Colonic mucosa (tissue), 4 donors: ENCODE measurements at places on chromosomes 7 and 10.
A peak's percentile ranks its signal among the peaks of the same experiment; 100 is the strongest.

DNA sequence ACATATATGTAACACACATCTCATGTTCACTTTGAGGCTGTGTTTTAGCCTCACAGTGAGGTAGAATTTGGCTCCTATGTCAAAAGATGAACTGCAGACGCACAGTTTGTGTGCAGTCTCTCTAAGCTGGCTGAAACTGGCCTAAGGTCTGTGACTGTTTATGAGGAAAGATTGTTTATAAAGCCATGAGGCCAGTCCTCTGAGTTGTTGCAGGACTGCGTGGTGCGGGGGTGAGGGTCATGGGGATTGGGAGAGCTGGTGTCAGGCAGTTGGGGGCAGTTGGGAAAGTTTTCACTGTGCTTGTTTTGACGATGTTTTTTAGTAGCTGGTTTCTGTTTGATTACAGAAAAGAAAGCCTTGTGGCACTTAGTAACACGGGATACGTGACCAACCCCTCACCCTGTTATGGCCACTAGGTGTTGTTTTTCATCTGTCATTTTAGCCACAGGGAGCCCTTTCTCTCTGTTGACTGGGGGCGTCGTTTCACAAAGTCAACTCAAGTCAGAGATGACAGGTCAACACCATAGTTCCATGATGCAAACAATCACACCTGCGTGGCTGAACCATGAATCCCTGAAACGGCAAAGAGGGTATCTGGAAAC lies 310.9 kb downstream of the CCDC3 start:
- no peak overlapping the region for H3K27ac ChIP-seq
- no peaks in the 10 kb centered on the region for H3K4me1 ChIP-seq
- H3K4me3 ChIP-seq, result no peak overlapping the region
- no peaks in the 10 kb centered on the region for H3K27me3 ChIP-seq

DNA sequence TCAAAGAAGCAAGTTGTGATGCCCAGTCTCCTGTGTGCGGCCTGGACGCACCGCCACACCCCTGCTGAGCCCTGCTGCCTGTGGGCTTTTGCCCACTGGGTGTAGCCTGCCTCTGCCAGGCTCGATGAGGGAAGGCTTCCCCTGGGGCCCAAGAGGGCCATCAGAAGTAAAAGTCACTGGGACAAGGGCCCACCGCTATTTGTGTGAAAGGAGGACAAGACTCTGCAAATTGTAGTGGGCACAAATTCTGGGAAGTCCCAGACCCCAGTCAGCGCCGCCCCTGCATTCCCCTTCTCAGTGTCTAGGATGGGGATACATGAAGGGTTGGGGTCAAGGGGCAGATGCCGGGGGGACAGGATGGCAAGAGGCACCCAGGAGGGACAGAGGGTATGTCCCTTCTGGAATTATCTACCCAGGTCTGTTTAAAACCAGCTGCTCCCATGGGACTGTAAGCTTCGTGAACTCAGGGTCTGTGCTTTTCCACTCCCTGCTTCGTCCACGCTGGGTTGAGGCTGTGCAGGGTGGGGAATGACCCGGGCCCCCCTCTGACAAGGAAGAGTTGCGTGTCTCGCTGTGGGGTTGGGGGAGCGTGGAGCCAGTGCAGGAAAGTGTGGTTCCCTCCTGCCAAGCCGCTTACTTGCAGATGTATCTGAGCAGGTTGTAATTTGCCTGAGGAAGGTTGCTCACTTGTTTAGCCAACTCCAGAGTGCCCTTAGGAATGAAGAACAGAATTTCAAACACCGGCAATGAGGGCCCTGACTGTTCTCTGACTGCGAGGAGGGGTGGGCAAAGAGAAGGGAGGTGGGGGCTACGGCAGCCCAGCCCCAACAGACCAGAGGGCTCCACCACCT lies 147.2 kb downstream of the MAPK8 start:
- H3K4me3 ChIP-seq, result no peak overlapping the region
- no peaks in the 10 kb centered on the region for H3K36me3 ChIP-seq
- H3K4me1 ChIP-seq, result no peaks in the 10 kb centered on the region
- no peak for DNase-seq

DNA sequence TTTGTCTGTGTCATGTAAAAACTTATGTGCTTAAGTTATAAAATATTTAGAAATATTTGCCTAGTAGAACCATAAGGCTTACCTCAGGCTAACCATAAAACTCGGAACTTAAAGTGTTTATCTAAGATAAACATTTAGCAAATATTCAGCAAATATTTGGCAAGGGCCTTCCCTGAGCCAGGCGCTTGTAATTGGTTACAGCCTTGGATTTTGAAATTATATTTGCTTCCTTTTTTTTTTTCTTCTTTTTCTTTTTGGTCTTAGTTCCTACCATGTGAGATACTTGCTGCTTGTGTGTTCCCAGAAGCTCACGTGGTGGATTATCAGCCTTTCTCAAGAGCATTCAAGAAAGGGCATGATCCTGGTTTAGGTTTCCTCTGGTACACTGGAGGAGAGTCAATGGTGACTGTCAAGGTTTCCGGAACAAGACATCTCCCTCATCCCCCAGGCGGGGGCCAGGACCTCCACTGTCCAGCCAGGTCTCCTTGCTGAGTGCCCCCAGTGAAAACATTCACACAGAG lies 5.2 kb upstream of the BRI3 start:
- H3K36me3 ChIP-seq, result no peaks in the 10 kb centered on the region
- H3K27me3 ChIP-seq, result no peaks in the 10 kb centered on the region
- H3K27ac ChIP-seq, result peak overlapping the region; percentile 60
- no peak overlapping the region for H3K4me3 ChIP-seq
- no peaks in the 10 kb centered on the region for H3K4me1 ChIP-seq

DNA sequence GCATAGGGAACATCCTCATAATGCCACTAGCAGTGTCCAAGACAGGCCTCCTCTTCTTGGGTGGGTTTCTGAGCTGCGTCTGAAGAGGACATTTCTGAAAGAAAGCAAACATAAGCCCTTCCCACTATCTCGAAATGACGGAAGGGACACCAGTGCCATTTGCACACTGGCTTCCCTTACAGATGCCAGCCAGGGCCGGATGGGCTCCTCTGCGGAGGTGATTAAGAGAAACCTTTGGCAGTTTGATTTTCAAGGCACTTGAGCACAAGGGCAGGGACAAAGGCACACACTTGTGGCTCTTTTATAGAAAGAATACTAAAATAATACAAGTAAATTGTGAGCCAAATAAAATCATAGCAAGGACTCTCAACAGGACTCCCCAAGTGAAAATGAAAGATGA lies 106.6 kb upstream of the CELF2 start:
- H3K27ac ChIP-seq, result no peak overlapping the region
- H3K4me1 ChIP-seq, result no peaks in the 10 kb centered on the region
- no peak overlapping the region for H3K4me3 ChIP-seq
- no peaks in the 10 kb centered on the region for H3K36me3 ChIP-seq
- no peak for DNase-seq

GRCh38 chr10:127485153-127485857 lies 63.8 kb upstream of the NPS start:
- H3K4me1 ChIP-seq, result no peaks in the 10 kb centered on the region
- no peaks in the 10 kb centered on the region for H3K27me3 ChIP-seq
- H3K36me3 ChIP-seq, result no peaks in the 10 kb centered on the region

- no peak overlapping the region for H3K27ac ChIP-seq
- no peaks in the 10 kb centered on the region for H3K36me3 ChIP-seq
- no peaks in the 10 kb centered on the region for H3K27me3 ChIP-seq
- H3K4me3 ChIP-seq, result no peak overlapping the region
- DNase-seq, result no peak
Measured at GRCh38 chr10:7826971-7827370, 8.7 kb downstream of the TAF3 start.

- H3K4me1 ChIP-seq, result no peaks in the 10 kb centered on the region
- no peak overlapping the region for H3K27ac ChIP-seq
- H3K36me3 ChIP-seq, result no peaks in the 10 kb centered on the region
- H3K4me3 ChIP-seq, result no peak overlapping the region
Measured at GRCh38 chr7:89503281-89503680, 651.0 kb upstream of the STEAP1 start.

DNA sequence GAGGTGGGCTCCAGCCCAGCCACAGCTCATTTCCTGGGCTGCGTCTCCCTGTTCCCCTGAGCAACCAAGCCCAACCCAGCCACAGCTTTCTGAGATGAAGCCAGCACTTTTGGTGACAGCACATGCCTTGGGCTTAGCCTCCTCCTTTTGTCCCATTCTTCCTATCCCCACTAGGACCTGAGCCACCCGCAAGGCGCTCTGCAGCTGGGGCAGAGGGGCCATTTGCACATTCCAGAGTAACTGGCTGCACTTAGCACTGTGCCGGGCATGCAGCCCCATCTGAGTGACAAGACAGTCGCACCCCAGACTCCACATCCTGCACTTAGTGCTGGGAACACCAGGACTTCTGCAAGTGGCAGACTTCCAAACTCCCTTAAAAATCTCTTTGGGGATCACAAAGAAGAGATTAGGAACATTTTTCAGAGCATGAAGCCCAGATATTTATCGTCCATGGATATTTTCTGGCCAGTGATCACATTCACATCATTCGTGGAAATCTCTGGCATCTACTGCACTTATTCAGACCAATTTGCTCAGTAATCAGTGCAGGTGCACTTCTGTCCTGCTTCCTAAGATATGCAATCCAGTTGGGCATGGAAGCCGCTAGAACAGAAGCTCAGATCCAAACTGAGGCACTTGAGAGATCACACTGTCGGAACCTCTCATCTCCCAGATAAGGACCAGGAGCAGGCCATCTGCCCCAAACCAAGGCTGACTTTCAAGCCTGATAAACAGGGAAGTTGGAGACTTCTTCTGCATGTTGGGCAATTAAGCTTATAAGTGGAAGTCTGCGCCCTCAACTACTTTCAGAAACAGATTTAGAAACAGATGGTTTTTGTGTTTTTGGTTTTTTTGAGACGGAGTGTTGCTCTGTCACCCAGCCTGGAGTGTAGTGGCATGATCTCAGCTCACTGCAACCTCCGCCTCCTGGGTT lies 26.4 kb downstream of the CHST15 start:
- H3K27me3 ChIP-seq, result no peaks in the 10 kb centered on the region
- no peak overlapping the region for H3K4me3 ChIP-seq
- H3K4me1 ChIP-seq, result peaks cover 3% of the 10 kb centered on the region
- no peaks in the 10 kb centered on the region for H3K36me3 ChIP-seq

DNA sequence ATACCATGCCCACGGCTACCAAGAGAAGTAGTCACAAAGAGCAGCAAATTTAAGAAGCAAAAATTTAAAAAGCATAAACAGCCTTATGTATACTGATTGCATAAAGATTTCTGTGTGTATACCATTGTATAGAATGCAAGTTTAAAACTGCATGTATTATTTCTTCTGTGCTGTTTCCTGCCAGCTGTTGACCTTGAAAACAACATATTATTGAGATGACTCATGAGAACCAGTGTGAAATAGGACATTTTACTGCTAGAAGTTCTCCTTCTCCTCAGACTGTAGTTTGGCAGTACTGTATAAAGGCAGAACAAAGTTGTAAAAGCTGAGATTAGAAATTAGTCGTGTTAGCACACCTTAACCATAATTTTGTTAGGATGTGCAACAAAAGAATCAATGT lies 42.3 kb upstream of the SGCE start:
- H3K4me1 ChIP-seq, result no peaks in the 10 kb centered on the region
- no peak for DNase-seq
- no peaks in the 10 kb centered on the region for H3K36me3 ChIP-seq
- H3K27me3 ChIP-seq, result no peaks in the 10 kb centered on the region
- no peak overlapping the region for H3K4me3 ChIP-seq
- no peak overlapping the region for H3K27ac ChIP-seq

- H3K36me3 ChIP-seq, result no peaks in the 10 kb centered on the region
- H3K4me1 ChIP-seq, result no peaks in the 10 kb centered on the region
- H3K27ac ChIP-seq, result no peak overlapping the region
- H3K4me3 ChIP-seq, result no peak overlapping the region
- no peaks in the 10 kb centered on the region for H3K27me3 ChIP-seq
Measured at GRCh38 chr7:68663392-68663791, 934.9 kb upstream of the AUTS2 start.

GRCh38 chr7:17139081-17139480 lies 159.4 kb upstream of the AHR start:
- DNase-seq, result no peak
- H3K27me3 ChIP-seq, result no peaks in the 10 kb centered on the region
- H3K27ac ChIP-seq, result peak overlapping the region; percentile 11
- H3K36me3 ChIP-seq, result no peaks in the 10 kb centered on the region
- no peak overlapping the region for H3K4me3 ChIP-seq

- H3K27ac ChIP-seq, result no peak overlapping the region
- no peaks in the 10 kb centered on the region for H3K36me3 ChIP-seq
- H3K27me3 ChIP-seq, result no peaks in the 10 kb centered on the region
- DNase-seq, result no peak
Measured at GRCh38 chr7:7486362-7486761, 49.3 kb downstream of the COL28A1 start.

- peak overlapping the region; percentile 79 for H3K27ac ChIP-seq
- DNase-seq, result peak; percentile 54
- no peaks in the 10 kb centered on the region for H3K27me3 ChIP-seq
- peaks cover 9% of the 10 kb centered on the region for H3K4me1 ChIP-seq
- H3K4me3 ChIP-seq, result no peak overlapping the region
Measured at GRCh38 chr10:34758447-34758996, 56.6 kb downstream of the PARD3 start.

DNA sequence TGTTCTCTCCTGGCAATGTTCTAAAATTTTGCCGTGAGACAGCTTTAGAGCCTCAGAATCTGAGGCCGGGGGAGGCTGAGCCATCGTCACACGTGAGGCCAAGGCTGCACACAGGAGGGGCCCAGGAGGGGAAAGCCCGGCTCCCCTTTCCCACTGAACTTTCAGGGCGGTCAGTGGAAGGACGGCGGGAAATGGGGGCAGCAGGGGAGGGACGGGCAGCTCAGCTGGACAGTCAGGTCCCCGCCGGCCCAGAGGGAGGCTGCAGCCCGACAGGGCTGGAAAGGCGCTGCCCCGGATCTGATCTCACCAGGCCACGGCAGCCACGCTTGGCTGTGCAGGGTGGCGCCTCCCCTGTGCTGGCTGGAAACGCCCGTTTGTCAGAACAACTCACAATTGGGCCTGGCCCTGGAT lies 43.3 kb upstream of the ADGRA1 start:
- no peaks in the 10 kb centered on the region for H3K4me1 ChIP-seq
- H3K36me3 ChIP-seq, result no peaks in the 10 kb centered on the region
- peaks cover 2% of the 10 kb centered on the region for H3K27me3 ChIP-seq
- DNase-seq, result no peak
- H3K27ac ChIP-seq, result no peak overlapping the region
- H3K4me3 ChIP-seq, result no peak overlapping the region

GRCh38 chr7:77788327-77788902 lies 9.8 kb downstream of the TMEM60 start:
- H3K27me3 ChIP-seq, result no peaks in the 10 kb centered on the region
- no peak overlapping the region for H3K4me3 ChIP-seq
- no peaks in the 10 kb centered on the region for H3K4me1 ChIP-seq
- no peak for DNase-seq

DNA sequence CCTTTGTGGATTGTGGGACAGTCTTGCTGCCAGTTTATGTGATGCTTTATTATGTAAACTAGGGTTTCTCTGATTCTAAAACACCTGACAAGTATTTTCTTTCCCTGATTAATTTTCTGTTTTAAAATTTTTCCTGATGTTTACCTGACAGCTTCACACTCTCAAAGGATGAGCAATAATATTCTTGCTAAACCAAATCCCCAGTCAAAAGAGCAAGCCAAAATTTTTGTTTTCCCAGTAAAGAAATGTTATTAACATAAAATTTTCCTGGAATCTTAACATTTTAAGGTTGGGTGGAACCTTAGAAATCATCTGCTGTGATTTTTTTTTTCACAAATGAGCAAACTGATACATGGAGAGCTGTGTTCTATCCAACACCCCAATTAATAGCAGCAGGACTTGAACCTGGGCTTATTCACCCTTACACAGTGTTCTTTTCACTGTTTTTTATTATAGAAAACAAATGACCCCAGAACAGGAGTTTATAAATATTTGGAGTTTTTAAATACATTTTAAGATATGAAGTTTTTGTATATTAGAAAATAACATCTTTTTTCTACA lies 185.2 kb upstream of the VIPR2 start:
- no peak overlapping the region for H3K4me3 ChIP-seq
- H3K27me3 ChIP-seq, result no peaks in the 10 kb centered on the region
- no peak for DNase-seq
- no peaks in the 10 kb centered on the region for H3K4me1 ChIP-seq
- H3K27ac ChIP-seq, result no peak overlapping the region
- no peaks in the 10 kb centered on the region for H3K36me3 ChIP-seq
